Kidney (tissue), 22 donors: ENCODE measurements at places on chromosomes 3 and 15. TPM values are rescaled to one million over a fixed set of nuclear protein-coding genes. Genes with fewer than 3 reads are reported as not detected.

The THBS1 gene
- total RNA-seq = 377 TPM

The CHL1 gene
- total RNA-seq = 109 TPM

The FBXL22 gene
- total RNA-seq = 4.7 TPM

The IMPG2 gene
- 0.85 TPM for total RNA-seq

The GABRR3 gene
- not detected for total RNA-seq

The SMCO1 gene
- total RNA-seq = not detected

The SLC27A2 gene
- total RNA-seq = 26.5 TPM

The RBPMS2 gene
- 8.2 TPM for total RNA-seq

The CACNA1D gene
- 35.7 TPM for total RNA-seq

The TMCO5A gene
- total RNA-seq = not detected

The TMEM212 gene
- not detected for total RNA-seq

The TF gene
- 1.4 TPM for total RNA-seq

The PPM1M gene
- total RNA-seq = 32.5 TPM

The U2SURP gene
- total RNA-seq = 97.7 TPM

The HRG gene
- 0.35 TPM for total RNA-seq

The EXD1 gene
- not detected for total RNA-seq

The PLAAT1 gene
- total RNA-seq = 0.72 TPM

The AGTR1 gene
- total RNA-seq = 5.6 TPM

The CPLX3 gene
- total RNA-seq = not detected

The BTLA gene
- total RNA-seq = 3.2 TPM

The CSPG4 gene
- 30.7 TPM for total RNA-seq

The CFAP44 gene
- 11.0 TPM for total RNA-seq

The NANOGP8 gene
- total RNA-seq = 1.3 TPM

The MKRN3 gene
- total RNA-seq = not detected

The CCR8 gene
- 0.19 TPM for total RNA-seq

The TMOD2 gene
- total RNA-seq = 9.3 TPM

The ZNF639 gene
- total RNA-seq = 35.6 TPM

The ECE2 gene
- not detected for total RNA-seq

The DIS3L gene
- total RNA-seq = 28.5 TPM

The GP5 gene
- total RNA-seq = 0.22 TPM

The ST3GAL6 gene
- total RNA-seq = 10.7 TPM

The PRSS50 gene
- total RNA-seq = 0.35 TPM

The KLHL40 gene
- not detected for total RNA-seq

The NR1I2 gene
- total RNA-seq = 0.38 TPM

The FGF12 gene
- total RNA-seq = 1.8 TPM

The CLDN11 gene
- total RNA-seq = 2.4 TPM

The GAP43 gene
- 0.19 TPM for total RNA-seq

The STRC gene
- total RNA-seq = 0.19 TPM

The NR2C2 gene
- 43.6 TPM for total RNA-seq

The ZBTB20 gene
- total RNA-seq = 142 TPM

The LDHAL6B gene
- total RNA-seq = not detected

The HOMER2 gene
- 35.8 TPM for total RNA-seq

The RASGRF1 gene
- total RNA-seq = 0.98 TPM

The PARL gene
- 70.2 TPM for total RNA-seq

The ASB14 gene
- not detected for total RNA-seq

The BFSP2 gene
- 0.41 TPM for total RNA-seq

The DALRD3 gene
- 46.8 TPM for total RNA-seq

The MRPL47 gene
- total RNA-seq = 26.2 TPM

The NEK10 gene
- 4.1 TPM for total RNA-seq

The MTHFS gene
- total RNA-seq = 44.1 TPM

The LYZL4 gene
- total RNA-seq = not detected
